SJCRH30 (cell line): ENCODE measurements at places on chromosomes 4 and X. TPM values are rescaled to one million over a fixed set of nuclear protein-coding genes. Genes with fewer than 3 reads are reported as not detected.

DNA sequence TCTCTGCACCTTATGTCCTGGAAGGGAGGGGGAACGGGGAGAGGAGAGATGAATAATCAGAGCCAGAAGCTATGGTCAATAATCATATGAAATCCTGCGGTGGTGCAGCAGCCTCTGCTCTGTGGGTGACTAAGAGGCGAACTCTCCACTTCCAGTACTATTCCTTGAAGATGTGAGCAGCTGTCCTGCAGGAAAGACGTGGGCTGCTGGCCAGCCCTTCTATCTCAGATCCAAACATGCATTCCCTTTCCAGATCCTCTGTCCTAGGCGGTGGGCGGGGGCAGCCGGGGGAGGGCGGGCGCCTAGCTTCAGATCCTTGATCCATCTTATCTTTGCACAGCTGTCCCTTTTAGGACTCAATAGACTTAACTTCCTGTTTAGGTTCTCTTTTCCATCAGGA lies 34.5 kb downstream of the SPINK2 start:
- peak; percentile 80 for DNase-seq

DNA sequence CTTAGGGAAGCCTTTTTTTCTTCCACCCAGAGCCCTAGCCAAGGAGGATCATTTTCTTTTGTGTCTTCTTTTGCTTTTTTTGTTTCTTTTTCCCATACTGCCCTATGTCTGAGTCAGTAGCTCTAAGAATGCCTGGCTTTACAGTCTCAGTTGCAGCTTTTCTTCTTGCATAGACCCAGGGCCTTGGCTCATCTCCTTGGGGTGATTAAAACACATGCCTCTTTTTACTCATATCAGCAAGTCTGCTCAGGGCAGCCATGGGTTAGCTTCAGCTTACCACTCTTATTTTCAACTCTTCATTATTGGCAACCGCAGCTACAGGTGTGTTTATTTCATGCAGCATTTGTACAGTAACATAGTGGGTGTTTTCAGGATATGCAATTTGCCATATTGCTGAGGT lies 196.5 kb downstream of the STK32B start:
- no peak for DNase-seq

Gene FGFBP2
- total RNA-seq: not detected in 2 replicates

Gene LRAT
- total RNA-seq: not detected in 2 replicates

- no peak for DNase-seq
Observed at GRCh38 chr4:171985129-171985528, 171.9 kb downstream of the GALNTL6 start.

Gene POF1B
- 6.5 and 6.6 TPM in 2 replicates for total RNA-seq

Gene LGI2
- total RNA-seq: 10.8 and 12.0 TPM in 2 replicates

DNA sequence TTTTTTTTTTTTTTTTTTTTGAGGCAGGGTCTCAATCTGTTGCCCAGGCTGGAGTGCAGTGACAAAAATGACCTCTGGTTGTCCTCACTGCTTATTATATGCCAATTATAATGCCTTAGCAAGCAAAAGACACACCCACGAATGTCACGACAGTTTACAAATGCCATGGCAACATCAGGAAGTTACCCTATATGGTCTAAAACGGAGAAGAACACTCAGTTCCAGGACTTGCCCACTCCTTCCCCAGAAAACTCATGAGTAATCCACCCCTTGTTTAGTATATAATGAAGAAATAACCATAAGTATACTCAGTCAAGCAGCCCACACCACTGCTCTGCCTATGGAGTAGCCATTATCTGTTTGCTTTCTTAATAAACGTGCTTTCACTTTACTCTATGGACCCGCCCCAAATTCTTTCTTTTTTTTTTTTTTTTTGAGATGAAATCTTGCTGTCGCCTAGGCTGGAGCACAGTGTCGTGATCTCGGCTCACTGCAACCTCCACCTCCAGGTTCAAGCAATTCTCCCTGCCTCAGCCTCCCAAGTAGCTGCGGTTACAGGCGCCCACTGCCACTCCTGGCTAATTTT lies 106.2 kb downstream of the SMIM20 start:
- DNase-seq: no peak

GRCh38 chr4:160247091-160247656 lies 1144.3 kb downstream of the RAPGEF2 start:
- no peak for DNase-seq

Gene JADE3
- total RNA-seq: 4.5 and 5.5 TPM in 2 replicates

GRCh38 chr4:39597695-39598381 lies 40.8 kb downstream of the SMIM14 start:
- DNase-seq: no peak

DNA sequence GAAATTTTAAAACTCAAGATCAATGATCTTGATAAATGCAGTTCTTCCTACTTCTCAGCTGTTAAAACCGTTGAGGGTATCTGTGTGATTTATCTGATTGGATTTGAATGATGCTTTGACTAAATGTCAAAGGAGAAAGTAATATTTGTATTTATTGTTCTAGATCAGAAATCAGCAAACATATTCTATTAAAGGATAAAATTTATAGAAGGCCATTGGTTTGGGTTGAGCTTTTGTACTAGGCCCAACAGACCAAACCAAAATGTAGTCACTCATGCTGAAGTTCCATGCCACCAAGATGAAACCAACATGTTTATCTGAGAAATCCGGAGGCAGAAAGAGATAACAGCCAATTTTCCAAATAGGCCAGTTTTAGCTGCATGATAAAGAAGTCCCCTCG lies 64.5 kb upstream of the BMP2K start:
- DNase-seq: no peak

DNA sequence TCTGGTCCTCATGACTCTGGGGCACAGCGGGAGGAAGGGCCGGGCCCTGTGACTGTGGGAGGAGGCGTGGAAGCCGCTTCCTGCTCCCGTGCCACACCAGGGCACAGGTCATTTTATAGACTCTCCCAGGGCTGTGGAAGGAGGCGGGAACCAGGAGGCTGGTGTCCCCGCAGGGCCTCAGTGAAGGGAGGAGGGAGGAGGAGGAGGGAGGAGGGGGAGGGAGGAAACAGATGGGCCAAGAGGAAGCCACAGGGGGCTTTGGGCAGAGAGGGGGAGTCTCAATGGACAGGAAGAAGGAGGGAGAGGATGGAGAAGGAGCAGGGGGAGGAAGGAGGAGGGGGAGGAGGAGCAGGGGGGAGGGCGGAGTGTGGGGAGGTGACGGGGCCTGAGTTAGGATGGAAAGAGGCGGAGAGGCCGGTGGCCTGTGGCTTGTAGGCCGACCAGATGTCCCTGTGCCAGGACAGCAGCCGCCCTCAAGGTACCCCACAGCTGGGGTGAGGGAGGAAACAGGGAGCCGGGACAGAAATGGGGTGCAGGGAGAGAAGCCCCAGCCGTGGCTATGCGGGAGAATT lies 6.2 kb upstream of the PLCXD1 start:
- DNase-seq: peak; percentile 23

Gene CYP4V2
- 4.3 and 4.6 TPM in 2 replicates for total RNA-seq

Gene SLC49A3
- 0.13 TPM in 1 of 2 replicates, not detected in the other for total RNA-seq

DNA sequence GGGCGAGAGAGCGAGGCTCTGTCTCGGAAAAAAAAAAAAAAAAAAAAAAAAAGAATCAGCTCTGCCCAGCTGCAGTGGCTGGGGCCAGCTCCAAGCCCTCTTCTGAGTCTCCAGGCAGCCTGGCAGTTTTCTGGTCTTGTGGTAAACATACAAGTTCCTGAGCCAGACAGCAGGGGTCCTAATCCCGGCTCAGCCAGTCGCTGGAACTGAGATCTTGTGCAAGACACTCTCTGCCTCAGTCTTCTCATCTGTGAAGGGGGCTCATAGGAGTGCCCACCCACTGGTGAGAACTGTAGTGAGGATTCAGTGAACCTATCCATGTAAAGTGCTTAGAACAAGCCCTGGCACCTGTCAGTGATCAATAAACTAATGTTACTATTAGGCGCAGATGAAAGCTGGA lies 41.8 kb downstream of the C4orf50 start:
- no peak for DNase-seq

DNA sequence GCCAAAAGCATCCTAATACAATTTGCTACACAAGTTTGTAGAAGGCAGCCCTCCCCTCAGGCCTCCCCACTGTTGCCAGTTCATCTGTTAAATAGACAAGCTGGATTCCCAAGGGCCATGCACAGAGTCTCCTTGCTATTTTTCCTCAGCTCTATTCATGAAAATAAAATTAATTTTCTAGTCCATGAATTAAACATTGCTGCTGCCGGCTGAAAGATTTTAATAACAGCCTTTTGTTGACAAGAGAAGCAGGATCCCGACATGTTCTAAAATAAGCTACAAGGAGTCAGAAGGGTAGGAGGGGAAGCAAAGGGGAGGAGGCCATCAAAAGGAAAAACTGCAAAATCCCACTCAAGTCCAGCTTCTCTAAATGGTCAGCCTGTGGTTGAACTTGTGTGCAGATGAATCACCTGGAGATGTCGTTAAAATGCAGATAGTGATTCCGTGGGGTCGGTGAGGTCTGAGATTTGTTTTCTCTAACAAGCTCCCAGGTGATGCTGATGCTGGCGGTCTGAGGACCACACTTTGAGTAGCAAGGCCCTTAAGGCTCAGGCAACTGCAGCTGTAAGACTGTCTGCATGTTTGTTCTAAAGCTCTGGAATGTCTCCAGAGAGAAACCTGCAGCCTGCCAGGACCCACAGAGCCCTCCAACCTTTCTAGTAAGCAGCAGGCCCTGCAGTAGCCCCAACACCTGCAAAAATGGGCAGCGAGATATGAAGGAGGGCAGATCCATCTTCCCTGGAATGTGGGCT lies 9.4 kb downstream of the SCD5 start:
- no peak for DNase-seq

DNA sequence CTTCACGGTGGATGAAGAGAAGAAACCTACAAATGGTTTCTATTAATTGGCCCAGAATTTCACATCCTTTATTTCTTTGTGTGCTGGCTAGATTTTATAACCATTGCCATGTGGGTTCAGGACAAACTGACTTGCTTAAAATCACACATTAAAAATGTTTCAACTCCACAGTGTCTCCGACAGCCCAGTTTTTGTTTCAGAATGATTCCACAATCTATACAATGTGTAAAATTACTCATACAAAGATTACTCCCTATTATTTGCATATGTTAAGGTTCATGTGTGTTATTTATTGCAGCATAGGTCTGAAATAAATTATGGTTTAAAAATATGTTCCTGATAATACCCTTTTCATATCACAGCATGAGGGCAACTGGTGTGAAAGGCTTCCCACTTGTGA lies 20.6 kb downstream of the DCHS2 start:
- no peak for DNase-seq

DNA sequence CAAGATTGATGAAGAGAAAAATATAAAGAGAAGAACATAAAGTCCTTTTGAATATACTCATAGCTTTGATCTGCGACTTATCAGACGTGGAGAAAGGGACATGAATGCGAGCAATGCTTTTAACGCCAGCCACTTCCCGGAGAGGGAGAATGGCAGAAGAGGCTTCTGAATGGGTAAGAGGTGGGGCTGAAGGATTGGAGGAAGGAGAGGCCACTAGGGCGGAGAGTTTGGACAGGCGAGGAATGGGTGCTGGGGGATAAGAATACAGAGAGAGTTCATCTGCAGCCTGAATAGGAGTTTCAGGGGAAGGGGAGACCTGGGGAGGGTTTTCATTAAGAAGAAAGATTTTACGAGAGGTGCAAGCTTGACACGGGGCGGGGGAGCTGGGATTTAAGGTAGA lies 2534.9 kb downstream of the PCDH7 start:
- DNase-seq: no peak

Gene CT45A3
- total RNA-seq: not detected in 2 replicates

Gene CT45A2
- total RNA-seq: not detected in 2 replicates

DNA sequence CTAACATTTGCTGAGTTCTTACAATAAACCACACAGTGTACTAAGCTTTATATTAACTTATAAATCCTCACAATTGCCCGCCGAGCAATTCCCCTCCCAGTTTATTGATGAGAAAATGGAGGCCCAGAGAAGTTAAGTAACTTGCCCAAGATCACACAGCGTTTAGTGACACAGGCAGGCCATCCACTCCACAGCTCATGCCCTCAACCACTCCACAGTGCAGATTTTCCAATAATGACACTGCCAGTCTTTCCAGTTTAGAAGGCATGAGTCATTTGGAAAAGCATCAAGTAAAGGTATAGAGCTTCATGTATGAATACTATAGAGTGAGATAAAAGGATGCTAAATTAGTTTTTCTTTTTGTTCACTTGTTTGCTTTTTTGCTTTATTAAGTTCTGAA lies 208.5 kb downstream of the CAMK2D start:
- no peak for DNase-seq

DNA sequence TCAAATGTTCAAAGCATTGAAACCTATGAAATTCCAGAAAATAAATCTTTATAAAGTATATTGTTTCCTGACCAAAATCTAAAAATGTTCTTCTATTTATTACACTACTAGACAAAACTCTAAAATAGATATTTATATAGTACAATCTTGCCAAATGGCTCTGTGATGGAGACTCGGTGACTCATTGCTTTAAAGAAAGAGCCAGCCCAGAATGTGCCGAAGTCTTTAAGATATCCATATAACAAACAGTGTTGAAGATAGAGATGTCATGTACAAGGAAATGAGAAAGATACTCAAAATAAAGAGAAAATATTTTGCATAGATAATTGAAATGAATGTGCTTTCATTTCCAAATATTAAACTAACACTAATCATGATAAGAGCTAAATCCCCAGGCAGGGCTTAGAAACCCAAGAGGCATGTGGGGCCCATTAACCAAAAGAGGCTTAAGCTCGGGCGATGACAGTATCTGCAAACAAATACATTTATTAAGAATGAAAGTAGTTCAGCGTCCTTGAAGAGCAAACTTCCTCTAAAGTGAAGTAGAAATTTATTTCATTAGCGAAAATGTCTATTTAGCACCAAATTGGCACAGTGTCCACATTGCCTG lies 102.1 kb upstream of the FAM9B start:
- no peak for DNase-seq

GRCh38 chr4:96483308-96484030 lies 643.6 kb downstream of the PDHA2 start:
- no peak for DNase-seq
